BJ (cell line): ENCODE measurements at places on chromosomes 7 and 10. TPM values are rescaled to one million over a fixed set of nuclear protein-coding genes. Genes with fewer than 3 reads are reported as not detected.

Gene EIF5AL1
- polyA plus RNA-seq = 0.23 and 0.64 TPM in 2 replicates

- DNase-seq = no peak
These were observed 141.3 kb upstream of the LYZL2 start for GRCh38 chr10:30770816-30771215.

DNA sequence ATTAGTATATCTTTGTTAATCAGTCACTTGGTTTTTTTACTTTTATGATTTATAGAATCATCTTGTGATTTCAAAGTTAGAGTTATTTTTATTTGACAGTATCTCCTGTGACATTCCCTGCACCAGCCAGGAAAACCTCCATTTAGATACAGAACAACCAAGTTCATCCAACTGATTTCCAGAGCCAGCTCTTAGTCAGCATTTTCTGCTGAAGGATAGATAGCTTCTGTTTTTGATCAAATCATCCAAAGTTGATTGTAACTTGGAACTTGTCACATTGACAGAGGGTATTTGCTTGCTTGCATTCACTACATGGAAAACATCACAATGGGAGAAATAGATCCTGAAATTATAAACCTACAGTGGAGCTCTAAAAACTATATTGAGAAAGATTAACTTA is 122.6 kb downstream of the PON1 start:
- no peak for DNase-seq

DNA sequence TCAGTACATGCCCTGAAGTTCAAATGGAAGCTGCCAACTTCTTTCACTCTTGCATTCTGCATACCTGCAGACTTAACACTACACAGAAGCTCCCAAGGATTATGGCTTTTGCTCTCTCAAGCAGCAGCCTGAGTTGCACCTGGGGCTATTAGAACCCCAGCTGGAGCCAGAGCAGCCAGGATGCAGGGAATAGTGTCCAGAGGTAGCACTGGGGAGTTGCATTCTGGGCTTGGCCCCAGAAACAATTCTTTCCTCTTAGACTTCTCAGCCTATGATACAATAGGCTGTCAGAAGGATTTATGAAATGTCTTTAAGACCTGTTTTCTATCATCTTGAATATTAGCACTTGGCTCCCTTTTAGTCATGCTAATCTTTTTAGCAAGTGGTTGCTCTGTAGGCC is 886.7 kb upstream of the GHITM start:
- no peak for DNase-seq

Gene DOCK1
- 20.0 and 24.9 TPM in 2 replicates for polyA plus RNA-seq
